ENCODE measurements at places on chromosomes 4 and X.

DNA sequence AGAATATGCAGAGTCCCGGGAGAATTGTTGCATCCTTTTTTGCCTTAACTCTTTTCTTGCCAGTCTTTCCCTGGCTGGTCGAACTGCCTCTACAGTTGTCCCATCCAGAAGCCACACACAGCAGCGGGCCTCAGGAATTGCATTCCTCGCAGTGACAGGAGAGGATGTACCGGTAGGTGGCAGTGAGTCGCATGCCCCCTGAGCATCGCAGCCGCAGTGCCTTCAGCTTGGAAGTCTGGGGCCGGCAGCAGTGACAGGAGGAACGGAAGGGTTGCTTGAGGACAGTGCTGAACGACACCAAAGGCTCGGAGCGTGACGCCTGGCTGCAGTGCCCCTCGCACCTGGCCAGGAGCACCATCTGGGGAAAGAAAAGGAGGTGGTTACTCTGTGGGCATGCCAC lies 23.5 kb downstream of the NDP start:
- no peak for DNase-seq

DNA sequence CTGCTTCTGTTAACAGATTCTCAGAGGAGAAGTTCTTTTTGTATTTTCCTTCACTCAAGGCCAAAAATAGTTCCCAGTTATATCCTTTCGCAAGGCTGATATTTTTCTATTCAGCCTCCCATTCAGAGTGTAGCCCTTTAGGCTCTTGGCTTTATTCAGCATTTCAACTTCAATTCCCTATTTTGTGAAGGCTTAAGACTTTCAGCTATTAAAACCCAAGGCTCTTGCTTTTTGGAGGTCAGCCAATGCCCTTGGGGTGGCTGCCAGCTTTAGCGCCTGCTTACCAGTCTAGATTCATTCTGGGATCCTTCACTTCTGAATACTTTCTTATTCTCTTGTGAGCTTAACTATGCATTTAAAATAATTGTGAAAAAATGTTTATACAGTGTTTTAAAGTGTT lies 57.3 kb upstream of the ADGRA3 start:
- no peak for DNase-seq

DNA sequence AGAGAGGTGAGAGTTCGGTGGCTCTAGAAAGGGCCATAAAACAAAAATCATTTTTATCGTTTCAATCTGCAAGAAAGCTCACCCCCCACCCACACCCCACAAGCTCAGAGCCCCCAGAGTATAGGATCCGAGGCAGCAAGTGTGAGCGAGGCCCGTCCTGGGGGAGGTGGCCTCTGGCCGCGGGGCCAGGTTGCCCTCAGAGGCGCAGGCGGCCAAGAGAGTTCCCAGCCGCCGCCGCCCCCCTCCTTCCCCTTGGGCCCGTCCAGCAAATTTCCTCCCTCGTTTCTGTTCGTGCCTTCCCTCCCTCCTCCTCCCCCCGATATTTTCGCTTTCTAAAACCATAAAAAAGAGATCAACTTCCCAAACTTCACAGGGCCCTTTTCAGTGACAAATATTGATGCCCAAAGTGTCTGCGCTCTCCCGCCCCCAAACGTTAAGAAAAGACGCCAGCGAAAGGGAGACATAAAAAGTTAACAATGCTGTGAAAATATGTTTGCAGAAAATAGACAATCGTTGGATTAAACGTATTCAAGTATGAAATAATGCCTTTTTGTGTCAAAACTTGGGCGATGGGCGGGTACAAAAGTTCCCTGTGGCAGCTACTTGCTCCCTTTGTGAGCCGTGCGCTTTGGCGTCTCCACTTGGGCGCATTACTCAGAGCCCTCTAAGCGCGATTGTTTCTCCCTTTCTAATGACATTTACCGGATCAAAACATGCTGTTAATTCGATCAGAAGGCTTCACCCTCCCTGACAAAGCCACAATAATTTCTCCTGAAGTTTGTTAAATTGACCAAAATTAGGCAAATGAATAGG lies 1.1 kb upstream of the HELT start:
- DNase-seq: no peak

- no peak for DNase-seq
These were observed 58.3 kb upstream of the DHRSX start for GRCh38 chrX:2559124-2559523.

DNA sequence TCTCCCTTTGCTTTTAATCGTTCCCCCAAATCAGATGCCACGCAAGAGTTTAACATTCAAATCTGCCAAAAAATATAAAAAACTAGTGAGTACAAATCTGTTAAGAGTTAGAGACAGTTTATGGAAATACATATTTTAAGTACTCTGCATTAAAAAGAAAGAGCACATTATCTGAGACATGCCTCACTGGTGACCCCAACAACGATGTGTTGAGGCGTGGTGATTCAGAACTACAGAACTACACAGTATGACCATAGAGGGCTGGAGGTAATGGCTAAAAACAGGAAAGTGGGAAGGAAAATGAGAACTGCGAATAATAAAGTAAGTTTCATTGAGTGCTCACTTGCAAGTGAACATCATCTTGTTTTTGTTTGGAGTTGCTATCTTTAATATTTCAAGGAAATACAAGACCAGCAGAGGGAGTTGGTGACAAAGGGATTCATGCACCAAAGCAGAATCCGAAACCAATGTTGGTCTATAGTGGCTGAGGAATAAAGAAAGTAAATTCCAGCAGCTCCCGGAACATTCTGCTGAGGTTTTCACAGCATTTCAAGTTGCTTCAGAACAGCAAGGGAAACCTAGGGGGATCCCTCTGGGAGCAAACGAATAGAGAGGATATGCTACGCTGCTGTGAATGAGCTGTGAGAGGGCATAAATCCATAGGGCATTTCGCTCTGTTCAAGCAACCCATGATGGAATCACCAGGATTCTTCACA lies 92.2 kb downstream of the DCHS2 start:
- no peak for DNase-seq

GRCh38 chr4:3607690-3608552 lies 75.7 kb upstream of the LRPAP1 start:
- no peak for DNase-seq

GRCh38 chr4:80172203-80172602 lies 25.1 kb upstream of the PRDM8 start:
- no peak for DNase-seq

GRCh38 chrX:44043496-44043895 lies 70.3 kb upstream of the NDP start:
- DNase-seq: no peak

DNA sequence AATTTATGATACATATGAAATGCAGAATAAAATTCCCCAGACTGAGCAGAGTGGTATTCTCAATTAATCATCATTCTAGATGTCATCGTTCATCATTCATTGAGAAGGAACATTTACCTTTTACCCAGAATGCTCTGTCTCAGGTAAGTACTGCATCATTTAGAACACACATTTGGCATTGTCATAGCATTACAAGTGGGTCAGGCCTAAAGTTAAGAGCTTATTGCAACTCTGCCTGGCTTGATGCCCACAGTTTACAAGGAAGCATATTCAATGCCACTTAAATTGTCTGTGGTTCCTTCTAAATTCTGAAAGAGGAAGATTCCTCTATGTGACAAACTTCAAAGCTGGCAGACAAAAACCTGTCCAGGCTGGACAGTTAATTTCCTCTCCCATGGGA lies 87.3 kb downstream of the CAMK2D start:
- no peak for DNase-seq

DNA sequence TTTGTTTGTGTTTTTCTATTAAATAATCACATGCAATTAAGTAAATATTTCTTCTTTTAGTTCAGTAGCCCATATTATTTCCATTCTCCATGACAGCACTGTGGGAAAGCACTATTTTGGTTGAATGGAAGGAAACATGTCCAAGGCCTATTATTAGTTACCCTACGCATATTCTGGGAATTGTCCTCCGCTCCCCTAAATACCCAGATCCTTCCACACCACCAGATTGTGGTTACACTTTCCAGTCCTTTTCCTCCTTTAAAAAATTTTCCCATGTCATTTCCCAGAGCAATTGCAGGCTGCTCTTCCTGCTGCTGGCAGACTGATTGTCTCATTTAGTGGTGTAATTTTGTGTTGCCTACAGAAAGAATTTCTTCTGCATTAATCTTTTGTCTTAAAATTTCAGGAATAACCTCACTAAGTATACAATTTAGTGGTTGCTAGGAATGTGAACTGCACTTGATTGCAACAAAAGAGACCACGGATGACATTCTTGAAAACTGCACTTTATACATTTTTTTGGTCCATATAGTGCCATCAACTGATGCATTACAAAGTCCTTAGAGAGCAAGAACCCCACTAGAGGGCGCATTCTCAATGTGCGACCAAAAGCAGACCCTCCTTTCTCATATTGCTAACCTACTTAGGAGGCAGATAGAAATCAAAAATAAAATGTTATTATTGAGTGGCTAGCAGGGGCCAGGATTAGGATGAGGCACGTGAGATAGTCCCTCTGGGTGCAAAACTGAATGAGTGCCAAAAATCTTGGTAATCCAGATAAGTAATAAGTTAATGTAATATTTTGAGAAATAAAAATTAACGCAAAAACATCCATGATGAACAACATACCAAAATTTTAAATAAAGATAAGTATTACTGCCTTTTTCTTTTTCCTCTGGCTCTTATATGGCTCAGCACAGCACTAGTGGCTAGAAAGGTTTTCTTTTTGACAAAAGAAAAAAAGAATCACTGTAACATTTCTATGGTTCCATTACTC lies 98.8 kb upstream of the IQCM start:
- DNase-seq: no peak

- DNase-seq: no peak
These were observed 9.8 kb upstream of the RTL5 start for GRCh38 chrX:72141372-72142004.

DNA sequence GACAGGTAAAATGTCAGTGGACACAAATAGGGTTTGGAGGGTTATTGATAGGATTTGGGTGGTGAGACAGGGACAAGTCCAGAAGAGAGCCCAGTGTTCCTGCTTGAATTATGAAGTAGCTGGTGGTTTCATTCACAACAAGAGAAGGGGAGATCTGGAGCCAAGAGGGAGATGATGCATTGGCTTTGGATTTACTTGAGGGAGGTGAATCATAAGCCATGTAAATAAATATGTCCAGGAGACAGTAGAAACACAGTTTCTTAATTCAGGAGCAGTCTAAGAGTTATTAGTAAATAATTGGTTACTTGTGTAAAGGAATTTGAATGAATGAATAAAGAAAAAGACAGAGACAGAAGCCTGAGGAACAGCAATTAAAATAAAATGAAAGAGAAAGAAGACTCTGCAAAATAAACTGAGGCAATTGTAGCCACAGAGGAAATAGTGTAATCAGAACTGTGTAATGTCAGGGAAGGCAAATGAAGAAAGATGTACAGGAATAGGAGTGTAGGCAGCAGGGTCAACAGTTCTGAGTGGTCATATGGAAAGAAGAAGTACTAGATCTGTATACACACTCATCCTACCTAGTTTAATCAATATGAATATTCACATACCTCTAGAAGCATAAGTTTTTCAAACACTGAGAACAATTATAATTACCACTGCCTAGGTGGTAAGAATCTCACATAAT lies 50.2 kb upstream of the CXCL8 start:
- DNase-seq: no peak

- DNase-seq: no peak
These were observed 93.8 kb downstream of the ARHGAP10 start for GRCh38 chr4:147825451-147826287.

- DNase-seq: no peak
These were observed 2.4 kb downstream of the ANKRD50 start for GRCh38 chr4:124710015-124710741.

DNA sequence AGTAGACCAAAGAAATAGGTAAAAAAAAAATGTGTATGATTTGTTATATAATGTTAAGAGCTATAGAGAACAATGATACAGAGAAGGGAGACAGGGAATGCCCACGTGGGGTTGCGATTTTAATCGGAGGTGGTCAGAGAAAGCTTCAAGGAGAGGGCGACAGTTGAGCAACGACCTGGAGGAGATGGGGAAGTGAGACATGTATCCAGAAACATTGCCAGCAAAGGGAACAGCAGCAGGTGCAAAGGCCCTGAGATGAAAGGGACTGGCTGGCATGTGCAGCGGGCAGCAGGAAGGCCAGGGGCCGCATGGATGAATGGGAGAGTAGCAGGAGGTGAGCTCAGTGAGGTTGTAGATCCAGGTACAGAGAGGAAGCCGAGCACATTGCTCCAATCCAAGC lies 32.9 kb downstream of the NIPAL1 start:
- no peak for DNase-seq

DNA sequence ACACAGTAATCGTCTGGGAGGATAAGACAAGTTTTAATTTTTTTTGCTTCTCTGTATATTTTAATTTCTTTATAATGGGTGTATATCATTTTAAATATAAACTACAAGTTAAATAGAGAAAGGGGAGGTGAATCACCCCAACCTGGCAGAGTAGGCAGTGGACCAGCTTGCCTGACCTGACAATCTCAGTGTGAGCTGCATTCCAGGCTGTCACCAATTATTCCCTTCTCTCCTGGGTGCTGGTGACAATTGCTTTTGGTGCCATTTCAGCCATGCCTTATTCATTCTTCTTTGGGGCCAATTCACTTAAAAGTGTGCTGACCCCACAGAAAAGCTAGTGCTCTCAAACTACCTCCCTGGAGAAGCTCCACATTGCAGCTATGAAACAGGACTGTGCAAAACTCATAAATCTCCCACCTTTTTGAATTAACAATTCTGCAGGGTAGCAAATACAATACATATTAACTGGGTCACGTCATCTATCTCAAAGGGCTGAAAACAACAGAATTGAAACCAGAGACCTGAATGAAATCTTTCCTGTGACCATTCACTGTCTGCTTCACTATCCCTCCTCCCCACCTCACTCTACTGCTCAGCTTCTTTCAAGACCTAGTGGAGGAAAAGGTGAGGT lies 359.0 kb downstream of the HS3ST1 start:
- no peak for DNase-seq

- DNase-seq: no peak
These were observed 63.6 kb downstream of the UPRT start for GRCh38 chrX:75337525-75337924.

DNA sequence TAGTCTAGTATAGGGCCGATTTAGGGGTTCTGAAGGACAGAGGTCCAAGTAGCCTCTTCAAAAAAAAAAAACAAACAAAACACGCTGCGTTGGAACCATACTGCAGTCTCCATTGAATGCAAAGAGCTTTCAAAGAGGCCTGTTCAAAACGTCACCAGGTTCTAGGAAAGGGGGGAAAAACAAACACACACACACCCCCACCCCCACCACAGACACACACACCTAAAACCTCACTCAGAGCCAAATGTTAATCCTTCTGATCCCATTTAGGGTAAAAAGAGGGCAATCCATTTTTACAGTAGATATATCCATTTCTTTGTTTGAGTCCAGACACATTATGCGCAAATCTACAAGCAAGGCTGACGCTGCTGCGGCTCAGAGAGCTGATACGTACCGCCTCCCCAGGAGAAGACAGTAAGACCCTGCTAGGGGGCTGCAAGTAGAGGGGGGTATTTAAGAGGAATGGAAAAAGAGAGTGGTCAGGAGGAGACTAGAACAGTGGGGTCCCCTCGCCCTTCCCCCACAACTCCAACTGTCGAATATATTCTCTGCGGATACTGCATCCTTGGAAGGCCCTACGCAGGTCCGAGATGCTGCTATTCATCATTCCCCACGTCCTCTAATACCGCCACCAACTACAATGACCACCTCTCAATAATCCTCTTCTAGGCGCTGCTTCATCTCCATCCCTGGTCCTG lies 1.3 kb downstream of the NKRF start:
- no peak for DNase-seq
